ENCODE measurements at places on chromosomes 7 and 10.

GRCh38 chr10:28985137-28985885 is 303.6 kb upstream of the LYZL1 start:
- DNase-seq: no peak

GRCh38 chr7:91526404-91526803 is 262.2 kb downstream of the FZD1 start:
- DNase-seq: no peak

DNA sequence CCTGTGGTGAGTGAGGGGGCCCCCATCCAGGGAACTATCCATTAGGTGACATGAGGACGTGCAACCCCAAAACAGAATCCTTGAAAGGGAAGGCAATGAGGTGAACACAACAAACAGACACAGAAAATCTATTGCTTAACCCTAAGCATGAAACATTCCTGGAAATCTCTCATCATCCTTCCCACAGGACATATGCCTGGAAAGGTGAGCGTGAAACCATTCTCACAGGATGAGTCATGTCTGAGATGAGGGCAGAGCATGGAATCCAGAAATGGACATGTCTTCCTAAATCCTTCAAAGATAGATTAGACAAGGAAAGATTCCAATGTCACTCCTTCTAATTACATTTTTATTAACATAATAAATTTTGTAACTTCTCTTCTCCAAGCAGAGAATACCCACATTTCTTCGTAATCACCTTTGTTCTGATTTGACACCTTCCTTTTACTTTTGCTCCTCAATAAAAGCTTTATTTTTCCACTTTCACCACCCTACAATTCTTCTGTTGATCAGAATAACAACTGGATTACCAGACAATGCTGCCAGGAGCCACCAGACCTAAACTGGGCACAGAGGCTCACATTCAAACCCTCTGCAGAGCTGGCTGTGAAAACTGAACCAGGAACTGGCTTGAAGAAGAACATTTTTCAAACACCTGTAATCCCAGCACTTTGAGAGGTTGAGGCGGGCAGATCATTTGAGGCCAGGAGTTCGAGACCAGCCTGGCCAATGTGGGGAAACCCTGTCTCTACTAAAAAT is 67.2 kb downstream of the COBL start:
- no peak for DNase-seq

DNA sequence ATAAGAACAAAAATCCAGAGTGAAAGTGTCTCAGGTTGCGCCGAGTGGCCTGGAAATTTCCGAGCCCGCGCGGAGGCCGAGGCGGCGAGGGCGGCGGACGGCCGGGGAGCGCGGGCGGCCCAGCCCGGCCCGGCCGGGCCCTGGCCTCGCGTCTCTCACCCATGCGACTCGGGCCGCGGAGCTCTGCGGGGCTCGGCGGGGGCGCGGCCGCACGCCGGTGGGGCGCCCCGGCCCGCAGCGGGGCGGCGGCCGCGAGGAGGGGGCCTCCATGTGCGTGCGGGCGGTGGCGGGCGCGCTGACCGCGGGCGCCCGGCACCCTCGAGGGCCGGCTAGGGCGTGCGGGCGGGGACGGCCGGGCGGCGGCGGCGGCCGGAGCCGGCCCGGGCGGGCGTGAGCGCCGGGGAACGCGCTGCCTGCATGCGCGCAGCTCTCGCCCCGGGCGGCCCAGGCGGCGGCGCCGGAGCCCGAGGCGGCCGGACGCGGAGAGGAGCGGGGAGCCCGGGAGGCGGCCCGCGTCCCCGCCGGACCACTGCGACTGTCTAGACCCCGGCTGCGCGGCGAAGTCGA is 302 bp upstream of the EN2 start:
- DNase-seq: no peak

- DNase-seq: no peak
These were observed 140.8 kb downstream of the GLCCI1 start for GRCh38 chr7:8109196-8110022.

GRCh38 chr10:33334805-33335550 is 511 bp upstream of the NRP1 start:
- DNase-seq: no peak

DNA sequence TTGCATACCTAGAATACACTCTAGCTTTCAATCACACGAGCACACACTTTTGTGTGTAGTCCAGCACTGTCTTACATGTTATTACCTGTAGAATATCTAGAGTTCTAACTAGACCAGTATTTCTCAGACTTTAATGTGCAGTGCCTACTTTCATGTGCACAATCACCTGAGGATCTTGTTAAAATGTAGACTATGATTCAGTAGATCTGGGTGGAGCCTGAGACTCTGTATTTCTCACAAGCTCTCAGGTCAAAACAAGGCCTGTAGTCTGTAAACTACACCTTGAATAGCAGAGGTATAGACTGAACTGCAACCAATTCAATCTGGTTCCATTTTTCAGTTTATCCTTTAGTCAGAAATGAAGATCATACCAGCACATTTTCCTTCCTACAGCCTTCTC is 11.1 kb downstream of the IFIT2 start:
- DNase-seq: no peak

- peak; percentile 9 for DNase-seq
These were observed 121.9 kb downstream of the PTPRZ1 start for GRCh38 chr7:121994625-121995410.

- DNase-seq: no peak
These were observed 65.1 kb downstream of the ZRANB1 start for GRCh38 chr10:125006921-125007426.

GRCh38 chr10:133618851-133619250 is 7.7 kb downstream of the FRG2B start:
- DNase-seq: no peak

- DNase-seq: no peak
These were observed 27.5 kb downstream of the SH2B2 start for GRCh38 chr7:102313997-102314780.

DNA sequence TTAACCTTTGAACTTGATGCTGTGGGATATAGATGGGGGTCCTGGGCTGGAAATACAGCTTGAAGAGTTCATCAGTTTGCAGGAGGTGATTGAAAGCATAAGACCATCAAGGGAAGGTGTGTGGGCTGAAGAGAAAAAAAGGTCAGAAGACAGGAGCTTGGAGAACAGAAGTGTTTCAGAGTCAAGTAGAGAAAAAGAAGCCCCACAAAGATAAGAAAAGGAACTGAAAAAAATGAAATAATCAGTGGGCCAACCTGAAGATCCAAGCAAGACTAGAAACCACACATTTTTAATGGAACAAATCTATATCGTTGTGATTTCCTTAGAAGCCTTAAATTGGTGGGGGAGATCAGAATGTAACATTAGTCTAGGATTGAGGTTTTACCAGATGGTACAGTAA is 22.5 kb downstream of the ZEB1 start:
- no peak for DNase-seq

- DNase-seq: peak; percentile 46
These were observed 66.9 kb downstream of the STK17A start for GRCh38 chr7:43649755-43650274.

DNA sequence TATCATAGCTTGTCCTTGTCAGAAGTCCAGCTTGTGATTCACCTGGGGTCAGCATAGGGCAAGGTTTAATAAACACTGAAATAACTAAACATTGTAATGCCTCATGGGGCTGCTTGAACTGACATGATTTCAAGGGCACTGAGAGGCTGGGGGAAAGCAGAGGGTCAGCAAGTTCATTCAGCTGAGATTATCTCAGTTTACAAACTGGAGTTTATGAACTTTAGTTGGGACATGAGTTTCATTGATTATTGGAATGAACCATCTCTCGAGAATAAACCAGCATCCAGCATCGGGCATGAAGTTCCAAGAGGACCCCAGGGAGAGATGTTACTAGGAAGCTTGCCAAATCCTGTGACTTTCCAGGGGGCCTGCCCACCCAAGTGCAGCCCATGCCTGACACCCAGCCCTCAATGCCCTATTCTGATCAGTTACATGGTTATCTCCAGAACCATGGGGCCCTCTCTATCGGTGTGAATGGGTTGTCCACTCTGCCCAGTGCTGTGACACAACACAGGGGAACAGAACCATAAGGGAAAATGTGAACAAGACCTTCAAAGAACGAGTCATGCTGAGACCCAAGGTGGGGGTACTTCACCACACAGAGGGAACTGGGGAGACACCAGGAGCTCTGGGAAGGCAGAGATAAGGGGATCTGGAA is 7.9 kb upstream of the CYP3A7 start:
- no peak for DNase-seq

DNA sequence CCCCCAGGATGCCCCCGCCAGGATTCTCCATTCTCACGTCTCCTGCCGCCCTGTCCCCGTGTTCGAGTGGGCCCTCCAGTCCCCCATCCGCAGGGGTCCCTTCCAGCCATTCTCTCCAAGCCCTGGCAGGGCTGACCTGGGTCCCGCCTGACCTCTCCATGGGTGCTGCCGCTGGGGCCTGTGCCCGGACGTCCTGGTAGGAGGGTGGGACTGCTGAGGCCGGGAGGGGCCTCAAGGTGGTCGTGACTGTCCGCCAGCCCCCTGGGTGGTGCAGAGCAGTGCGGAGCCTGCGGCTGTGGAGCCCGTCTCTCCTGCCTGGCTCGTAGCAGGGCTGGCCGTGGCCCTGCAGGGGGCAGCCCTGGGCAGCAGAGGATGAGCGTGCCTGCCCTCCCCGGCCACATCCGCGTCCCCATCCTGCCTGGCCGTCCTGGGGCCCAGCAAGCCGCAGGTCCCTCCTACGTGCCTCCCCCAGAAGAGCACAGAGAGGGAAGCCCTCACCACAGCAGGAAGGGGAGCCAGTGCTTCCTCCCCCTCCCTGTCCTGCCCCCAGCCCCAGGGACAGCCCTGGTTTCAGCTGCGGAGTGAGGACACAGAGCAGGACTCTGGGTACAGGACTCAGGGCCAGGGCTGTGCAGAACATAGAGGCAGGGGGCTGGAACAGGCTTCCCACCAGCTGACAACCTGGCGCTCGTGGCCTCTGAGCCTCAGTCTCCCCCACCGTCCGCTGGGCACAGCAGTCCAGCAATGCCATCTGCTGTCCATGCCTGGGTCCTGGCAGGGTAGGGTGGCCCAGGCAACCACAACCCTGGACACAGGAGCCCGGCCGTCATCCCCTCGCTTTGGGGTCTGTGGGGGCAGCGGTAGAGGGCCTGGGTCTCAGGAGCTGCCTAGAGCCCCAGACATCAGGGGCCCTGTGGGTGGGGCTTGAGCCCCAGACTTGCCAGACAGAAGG is 1.5 kb upstream of the GRIFIN start:
- DNase-seq: peak; percentile 85

DNA sequence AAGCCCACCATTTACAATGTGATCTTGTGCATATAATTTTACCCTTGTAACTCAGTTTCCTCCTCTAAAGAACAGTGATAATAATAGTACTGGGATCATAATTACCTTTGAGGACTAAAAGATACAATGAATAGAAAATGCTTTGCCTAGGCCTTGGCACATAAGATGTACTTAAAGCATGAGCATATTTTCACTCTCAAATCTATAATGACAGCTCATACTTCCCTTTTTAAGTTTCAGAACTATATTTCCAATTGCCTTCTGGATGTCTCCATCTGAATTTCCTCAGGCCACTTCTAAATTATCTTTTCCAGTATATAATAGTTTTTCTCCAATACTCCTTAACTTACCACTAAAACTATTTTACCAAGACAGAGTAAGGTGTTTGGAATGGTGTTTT is 13.3 kb upstream of the ITGB8 start:
- DNase-seq: no peak

- no peak for DNase-seq
These were observed 54.9 kb downstream of the PTEN start for GRCh38 chr10:87918254-87918859.

GRCh38 chr7:96059075-96059474 is 262.8 kb downstream of the SLC25A13 start:
- DNase-seq: no peak

DNA sequence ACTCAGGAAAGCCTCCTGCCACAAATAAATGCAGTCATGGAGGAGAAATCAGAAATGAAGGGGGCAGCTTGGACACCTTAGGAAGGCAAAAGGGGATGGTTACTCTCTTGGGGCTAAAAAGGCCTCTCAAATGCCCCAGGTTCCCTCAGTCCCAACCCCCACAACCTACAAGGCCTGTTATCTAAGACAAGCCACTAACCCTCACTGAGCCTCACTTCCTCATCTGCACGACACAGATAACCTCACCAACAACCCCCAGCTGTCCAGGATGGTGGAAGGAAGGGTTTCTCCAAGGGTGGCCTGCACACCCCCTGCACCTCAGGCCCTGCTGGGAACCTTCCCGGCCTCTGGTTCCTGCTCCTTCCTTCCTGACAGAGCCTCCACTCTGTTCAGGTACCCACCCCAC is 29.2 kb downstream of the SORBS1 start:
- no peak for DNase-seq

- DNase-seq: no peak
These were observed 585.8 kb downstream of the LRMDA start for GRCh38 chr10:76017026-76017732.

GRCh38 chr7:5629941-5630340 is 151.5 kb downstream of the RNF216 start:
- no peak for DNase-seq

GRCh38 chr10:44253769-44254462 is 131.0 kb downstream of the CXCL12 start:
- DNase-seq: no peak

- no peak for DNase-seq
These were observed 4.3 kb downstream of the TTYH3 start for GRCh38 chr7:2635810-2636701.

DNA sequence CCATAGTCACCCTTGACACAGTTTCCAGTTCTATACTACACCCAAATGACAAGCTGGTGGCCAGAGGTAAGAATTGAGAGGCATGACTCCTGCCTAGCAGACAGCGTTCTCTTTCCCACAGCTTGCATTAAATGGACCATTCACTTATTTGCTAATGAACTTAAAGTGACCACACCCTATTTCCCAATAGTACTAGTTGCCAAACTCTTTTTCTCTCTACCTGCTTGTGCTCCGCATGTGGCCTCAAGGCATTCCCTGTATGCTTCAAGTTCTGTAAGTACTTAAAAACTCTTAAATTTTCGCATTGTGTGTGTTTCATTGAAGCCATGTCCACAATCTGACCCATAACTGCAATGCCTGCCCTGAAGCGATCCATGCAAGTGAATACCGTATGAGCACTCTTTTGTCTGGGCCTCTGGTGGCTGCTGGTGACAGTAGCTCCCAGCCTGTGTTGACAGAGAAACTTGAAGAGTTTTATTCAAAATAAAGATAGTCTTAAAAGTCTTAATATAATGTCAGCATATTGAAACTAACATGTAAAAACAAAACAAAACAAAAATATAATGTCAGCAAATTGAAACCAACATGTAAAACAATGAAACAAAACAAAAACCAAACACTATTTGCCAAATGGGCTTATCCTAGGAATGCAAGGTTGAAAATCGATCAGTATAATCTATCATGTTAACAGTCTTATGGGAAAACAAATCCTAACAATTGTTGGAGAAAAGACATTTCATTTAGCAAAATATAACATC is 73.6 kb downstream of the CCSER2 start:
- no peak for DNase-seq

Measured in GM19239 (cell line).